ENCODE measurements at places on chromosomes 12 and 14.

DNA sequence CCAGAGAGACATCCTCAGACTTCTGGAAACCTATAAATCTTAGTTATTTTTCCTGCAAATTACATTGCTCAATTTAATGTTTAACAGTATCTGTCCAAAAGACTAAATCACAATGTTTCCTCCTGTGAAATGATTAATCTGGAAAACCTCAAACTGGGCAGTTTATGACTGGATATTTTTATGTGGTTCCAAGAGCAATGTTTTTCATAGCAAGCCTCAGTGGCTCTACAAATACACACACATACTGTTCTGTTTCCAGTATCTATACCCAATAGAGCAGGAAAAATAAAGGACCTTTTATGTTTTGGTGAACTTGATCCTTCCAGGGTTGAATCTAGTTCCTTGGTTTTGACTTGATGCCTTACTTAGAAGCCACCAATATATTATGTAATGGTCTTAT, 9.2 kb downstream of the NID2 start:
- no peak for DNase-seq

GRCh38 chr14:55581342-55581771, 1.4 kb downstream of the KTN1 start:
- no peak for DNase-seq

DNA sequence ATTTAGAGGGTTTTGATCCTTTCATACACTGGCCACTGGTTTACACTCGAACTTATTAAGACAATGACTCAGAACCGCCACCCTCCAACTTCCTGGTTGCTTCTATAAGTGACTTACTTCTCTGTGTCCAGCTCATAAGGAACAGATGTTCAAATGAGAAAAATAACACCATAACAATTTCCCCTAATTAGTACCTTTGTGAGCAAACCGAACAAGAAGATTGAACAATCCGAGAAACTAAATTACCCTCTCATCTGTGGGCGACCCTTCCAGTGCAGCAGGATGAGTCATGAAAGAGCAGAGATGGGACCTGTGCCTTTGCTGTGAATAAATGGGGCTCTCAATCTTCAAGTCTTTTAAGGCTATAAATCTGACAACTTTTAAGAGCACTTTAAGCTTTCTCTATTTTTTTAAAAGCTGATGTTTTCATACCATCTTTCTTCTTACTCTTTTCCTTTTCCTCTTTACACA, 146.8 kb upstream of the RASSF8 start:
- no peak for DNase-seq

- DNase-seq: no peak
Measured at GRCh38 chr14:36221112-36221511, 44.6 kb upstream of the PTCSC3 start.

- DNase-seq: no peak
Measured at GRCh38 chr12:130988751-130989150, 35.0 kb downstream of the ADGRD1 start.

DNA sequence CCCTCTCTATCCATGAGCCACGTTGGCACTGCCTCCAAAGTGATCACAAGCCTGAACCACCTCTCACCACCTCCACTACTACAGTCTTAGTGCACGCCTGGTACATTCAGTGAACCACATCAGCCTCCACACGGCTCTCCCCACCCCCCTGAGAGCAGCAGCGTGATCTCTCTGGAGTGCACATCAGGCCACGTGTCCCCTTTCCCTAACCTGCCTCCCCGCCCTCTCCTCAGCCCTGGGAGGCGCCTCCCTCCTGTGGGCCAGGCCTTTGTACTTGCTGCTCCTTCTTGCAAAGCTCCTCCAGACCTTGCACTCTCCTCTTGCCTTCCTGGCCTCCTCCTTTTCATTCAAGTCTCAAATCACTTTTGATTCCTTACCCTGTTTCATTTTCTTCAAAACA, 49.8 kb downstream of the SLC6A12 start:
- DNase-seq: no peak

DNA sequence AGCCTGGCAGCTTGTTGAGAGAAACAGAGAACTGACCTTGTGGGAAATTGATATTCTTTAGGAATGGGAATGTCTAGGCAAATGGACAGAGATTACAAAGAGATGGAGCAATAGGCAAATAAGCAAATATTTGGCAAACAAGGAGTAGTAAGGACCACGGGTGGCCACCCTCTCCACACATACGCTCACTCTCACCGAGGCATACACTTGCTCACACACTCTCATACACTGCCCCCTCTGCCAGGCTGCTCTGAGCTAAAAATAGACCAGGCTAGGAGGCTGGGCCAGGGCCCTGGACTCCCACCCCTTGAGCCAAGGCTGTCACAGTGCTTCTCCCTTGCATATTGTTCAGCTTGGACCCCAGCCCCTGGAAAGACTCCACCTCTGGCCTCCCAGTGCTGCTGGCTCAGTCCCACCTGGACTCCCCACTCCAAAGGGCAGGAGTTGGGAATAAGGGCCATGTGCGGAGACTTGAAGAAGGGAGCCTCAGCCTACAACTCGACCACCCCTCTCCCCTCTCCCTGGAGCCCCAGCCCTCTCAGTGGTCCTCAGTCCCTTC, 1.1 kb downstream of the PPP1R1A start:
- DNase-seq: no peak

DNA sequence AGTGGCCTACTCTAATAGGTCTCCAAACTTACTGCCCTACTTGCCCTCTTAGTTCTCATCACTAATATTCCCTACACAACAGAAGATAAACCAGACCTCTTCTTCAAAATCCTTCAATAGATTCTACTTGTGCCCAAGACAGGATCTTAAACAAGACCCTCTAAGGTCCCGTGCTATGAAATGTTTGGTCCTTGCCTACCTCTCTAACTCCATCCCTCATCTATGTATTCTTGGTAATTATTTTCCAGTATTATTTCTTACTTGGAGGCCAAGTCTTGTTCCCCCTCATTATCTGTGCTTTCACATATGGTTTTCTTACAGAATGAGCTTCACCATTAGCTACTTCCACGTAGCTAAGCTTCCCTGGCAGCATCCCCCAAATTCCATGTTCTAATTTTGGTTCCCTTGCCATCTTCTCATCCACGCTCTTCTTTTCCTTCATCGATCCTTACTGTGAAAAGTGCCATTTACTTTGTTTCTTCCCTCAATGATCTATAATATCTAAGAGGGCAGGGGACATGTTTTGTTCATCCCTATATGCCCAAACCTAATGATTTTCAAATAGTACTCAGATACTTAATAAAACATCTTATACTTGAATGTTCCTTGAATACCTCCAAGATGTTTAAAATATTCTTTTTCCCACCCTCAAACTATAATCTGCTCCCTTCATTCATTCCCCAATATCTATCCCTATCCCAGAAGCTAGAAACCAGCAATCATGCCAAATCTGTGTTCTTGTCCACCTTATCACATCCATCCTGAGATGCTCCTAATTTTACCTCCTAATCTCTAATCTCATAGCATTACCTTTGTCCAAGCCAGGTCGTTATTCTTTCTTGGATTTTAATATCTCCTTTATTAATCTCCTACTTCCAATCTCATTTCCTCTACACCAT, 10.1 kb downstream of the HNRNPC start:
- no peak for DNase-seq

GRCh38 chr14:52026017-52026660, 36.8 kb downstream of the RTRAF start:
- no peak for DNase-seq

DNA sequence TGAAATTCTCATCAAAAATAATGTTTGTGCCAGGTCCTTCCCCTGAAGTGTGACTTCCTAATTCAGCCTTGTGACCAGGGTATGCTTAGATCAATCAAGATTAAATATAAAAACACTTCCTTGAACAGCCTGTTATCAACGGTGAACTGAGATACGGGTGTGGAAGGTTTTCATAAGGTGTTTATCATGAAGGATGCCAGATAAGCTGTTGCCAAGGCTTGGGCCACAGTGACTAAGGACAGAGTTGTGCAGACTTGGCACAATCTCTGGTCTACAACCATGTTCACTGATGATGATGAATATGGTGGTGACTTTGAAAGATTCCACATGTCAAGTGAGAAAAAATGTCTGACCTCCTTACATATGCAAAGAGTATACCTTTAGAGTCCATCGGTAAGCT, 51.3 kb upstream of the LIN7A start:
- DNase-seq: no peak

- DNase-seq: no peak
Measured at GRCh38 chr14:102994689-102995088, 62.7 kb downstream of the CDC42BPB start.

GRCh38 chr12:42498549-42499247, 90.8 kb downstream of the PRICKLE1 start:
- DNase-seq: no peak

DNA sequence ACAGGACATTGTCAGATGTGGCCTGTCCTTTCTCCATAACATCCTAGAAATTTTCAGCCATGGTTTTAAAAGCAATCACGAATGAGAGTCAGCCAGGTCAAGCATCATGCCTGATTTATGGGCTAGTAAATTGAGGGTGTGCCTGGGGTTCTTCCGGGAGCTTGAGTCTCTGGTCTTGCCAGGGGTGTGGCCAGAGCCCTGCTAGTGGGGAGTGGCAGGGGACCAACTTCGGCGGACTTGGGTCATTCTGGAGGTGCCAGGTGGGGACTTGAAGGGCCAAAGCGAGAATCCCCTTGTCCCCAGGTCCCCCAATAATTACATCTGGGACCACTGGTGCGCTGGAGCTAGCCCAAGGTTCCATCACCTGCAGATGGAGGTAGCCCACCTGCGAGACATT, 5.7 kb downstream of the OTUB2 start:
- DNase-seq: no peak

DNA sequence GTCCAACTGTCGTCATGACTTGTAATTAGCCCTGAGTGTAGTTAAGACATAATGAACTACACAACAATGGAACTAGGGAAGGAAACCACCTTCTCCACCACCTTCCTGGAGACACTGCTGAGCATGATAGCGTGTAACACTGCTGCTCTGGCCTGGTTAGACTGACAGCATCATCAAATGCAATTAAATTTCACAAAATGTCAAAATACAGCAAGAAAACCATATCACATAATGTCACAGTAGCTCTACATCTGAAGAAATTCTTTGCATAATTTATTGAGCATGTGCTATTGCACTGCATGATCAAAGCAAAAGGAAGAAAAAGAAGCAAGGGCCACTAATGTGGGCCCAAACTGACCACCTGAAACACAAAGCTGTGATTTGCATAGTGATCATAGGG, 321.8 kb upstream of the TMTC1 start:
- DNase-seq: no peak

DNA sequence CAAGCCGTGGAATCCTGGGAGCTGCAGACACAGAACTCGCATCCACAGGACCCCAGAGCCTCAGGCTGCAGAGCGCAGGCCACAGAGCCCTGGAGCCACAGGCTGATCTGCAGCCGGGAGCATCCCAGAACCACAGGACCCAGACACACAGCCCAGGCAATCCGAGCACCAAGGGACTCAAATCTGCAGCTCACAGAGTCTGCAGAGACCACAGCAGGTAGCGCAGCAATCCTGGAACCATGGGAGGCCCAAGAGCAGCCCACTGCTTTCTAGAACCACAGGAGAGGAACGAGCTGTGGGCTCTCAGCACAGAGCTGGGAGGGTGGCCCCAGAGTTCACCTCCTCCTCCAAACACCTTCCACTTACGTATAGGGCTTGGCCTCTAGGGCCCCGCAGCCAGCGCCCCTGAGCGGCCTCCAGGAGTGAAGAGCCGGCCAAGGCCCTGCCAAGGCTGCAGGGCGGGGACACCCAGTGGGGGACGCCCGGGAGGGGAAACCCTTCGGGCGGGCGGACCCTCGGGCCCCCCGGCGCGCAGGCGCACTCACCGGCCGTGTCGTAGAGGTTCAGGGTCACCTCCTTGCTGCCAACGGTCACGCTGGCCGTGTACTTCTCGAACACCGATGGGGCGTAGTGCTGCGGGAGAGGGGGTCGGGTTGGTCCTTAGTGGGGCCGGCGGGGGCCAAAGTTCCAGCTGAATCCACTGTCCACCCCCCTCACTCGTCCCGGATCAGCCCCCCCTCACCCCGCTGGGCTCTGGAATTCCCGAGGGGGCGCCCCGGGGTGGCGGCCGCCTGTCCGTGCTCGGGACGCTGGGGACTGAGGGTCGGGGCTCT, 665 bp downstream of the RHOF start:
- no peak for DNase-seq

DNA sequence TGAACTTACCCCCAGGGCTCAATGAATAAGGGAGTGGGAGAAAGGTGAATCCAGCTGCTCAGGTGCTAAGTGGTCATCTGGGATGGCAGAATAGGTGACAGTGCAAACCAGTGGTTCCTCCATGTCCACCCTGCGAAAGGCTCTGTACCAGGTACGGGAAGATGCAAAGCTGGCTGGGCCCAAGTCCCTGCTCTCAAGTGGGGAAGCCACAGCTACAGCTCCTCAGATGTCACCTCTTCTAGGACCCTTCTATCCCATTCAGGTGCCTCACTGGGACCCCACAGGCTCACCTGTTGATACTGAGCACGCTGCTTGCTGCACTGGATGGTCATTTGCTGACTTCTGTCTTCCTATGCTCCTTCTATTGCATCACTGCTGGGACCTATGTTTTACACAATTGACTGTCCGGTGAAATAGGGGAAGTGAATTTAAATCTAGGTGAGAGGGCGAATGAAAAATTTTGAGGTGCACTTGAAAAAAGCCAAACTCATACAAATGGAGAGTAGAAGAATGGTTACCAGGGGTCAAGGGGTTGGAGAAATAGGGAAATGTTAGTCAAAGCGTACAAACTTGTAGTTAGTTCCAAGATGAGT, 20.3 kb upstream of the PPP4R4 start:
- DNase-seq: no peak

GRCh38 chr12:5554711-5555110, 122.8 kb downstream of the NTF3 start:
- DNase-seq: no peak

DNA sequence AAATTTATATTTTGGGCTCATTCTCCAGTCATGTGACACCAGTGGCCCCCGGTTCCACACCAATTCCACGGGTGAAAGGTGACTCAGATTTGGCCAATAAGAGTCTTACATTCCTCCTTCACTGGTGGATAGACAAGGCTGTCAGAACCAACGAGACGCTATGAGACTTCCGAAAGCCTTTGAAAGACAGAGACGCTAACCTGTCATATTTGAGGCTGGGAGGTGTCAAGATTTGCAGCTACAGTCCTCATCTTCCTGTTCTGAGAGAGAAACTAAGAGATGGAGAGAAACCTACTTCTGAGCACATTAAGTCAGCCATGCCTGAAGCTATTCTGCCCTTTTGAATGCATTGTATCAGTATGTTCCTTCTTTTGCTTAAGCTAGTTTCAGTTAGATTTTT, 171.2 kb downstream of the FLRT2 start:
- DNase-seq: no peak

DNA sequence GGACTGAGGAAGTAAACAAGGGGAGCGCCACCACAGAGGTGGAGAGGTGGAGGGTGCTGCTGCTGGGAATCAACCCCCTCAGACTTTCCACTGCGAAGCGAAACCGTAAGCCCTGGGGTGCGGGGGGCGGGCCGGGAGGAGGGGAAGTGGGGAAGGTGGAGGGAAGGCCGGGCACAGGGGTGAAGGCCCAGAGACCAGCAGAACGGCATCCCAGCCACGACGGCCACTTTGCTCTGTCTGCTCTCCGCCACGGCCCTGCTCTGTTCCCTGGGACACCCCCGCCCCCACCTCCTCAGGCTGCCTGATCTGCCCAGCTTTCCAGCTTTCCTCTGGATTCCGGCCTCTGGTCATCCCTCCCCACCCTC, at the start of gene LAG3:
TSS of gene LAG3 (plus strand) at position 190 of the 365 bp plus-strand sequence. CDS start 333 bp downstream, outside the sequence.
- DNase-seq: no peak

All from left renal cortex interstitium (tissue), 4 donors.